ENCODE measurements at places on chromosomes 13 and 19. TPM values are rescaled to one million over a fixed set of nuclear protein-coding genes. Genes with fewer than 3 reads are reported as not detected.

Gene GJA3
- total RNA-seq = 0.60 TPM

GRCh38 chr13:76813891-76814290, 72.3 kb downstream of the KCTD12 start:
- DNase-seq = no peak

DNA sequence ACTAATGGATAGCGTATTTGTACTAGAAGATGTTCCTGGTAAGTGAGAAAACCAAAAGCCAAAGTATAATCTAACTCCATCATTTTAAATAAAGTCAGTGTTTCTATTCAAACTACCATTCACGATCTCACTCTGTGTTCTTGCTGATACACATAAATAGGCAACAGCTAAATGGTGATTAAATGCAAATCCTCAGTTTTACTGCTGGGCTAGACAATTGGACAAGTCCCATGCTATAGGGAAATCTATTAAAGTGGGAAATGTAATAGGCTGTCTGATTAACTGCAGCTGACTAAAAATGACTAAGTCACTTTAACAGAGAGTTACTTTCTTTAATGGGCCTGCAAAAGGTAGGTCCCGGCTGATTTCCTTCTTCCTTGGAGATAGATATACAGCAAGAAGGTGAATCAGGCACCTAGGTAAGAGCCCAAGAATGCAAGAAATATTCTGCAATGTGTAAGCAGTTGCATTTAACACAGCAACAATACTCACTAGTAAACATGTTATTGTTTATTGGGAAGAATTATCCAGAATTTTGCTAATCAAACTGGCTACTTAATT, 298.4 kb downstream of the SLITRK6 start:
- no peak for DNase-seq

DNA sequence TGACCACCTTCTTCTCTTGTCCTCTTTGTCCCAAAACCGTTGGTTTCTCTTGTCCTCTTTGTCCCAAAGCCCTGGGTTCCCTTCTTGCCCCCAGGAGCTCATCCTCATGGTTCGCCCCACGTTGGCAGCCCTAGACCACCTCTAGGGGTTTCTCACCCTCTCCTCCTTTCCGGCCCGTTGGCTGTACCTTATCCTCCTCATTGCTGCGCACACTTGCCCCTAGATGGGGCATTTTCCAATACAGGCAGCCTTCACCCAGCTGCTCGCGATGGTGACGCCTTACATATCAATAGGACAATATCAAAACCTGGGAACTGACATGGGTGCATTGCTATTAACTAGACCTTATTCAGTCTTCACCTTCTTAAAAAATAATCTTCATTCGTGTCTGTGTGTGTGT, 86.5 kb downstream of the IPO5 start:
- no peak for DNase-seq

Gene BRCA2
- 4.3 TPM for total RNA-seq

Gene GSX1
- total RNA-seq = not detected

DNA sequence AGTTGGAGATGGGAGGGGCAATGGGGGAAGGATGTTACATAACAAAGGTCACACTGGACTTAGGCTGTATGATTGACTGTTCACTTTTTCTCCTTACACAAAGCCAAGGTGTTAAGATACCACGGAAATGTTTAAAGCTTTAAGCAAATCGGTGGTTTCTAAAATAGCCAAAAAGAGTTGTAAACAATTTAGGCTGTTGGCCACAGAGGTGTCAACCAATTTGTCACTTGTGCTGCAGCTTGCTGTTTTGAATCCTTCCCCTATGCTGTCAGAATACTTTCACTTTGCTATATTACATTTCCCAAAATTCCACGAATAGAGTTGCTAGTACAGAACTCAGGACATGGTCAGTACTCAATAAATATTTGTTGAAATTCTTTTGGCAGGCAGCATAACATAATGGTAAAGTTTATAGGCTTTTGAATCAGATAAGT, 149.3 kb downstream of the VWA8 start:
- DNase-seq = no peak

GRCh38 chr19:47813304-47813994, 8.3 kb upstream of the CRX start:
- DNase-seq = peak; percentile 88

DNA sequence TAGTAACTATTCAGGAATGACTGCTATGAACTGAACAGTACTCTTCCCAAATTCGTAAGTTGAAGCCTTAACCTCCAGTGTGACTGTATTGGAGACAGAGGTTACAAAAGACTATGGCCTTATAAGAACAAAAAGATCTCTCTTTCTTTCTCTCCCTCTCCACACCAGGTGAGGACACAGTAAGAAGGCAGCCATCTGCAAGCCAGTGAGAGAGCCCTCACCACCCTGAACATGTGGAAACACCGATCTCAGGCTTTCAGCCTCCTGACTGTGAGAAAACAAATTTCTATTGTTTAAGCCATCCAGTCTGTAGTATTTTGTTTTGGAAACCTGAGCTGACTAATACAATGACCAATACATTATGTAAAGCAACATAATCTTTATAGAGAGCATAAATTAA, 888.9 kb downstream of the SLITRK1 start:
- DNase-seq = no peak

Gene PRRG2
- total RNA-seq = 5.1 TPM

Gene AMER2
- total RNA-seq = 0.14 TPM

GRCh38 chr13:100680131-100680530, 5.5 kb upstream of the TMTC4 start:
- no peak for DNase-seq

Gene FLT1
- 0.79 TPM for total RNA-seq

DNA sequence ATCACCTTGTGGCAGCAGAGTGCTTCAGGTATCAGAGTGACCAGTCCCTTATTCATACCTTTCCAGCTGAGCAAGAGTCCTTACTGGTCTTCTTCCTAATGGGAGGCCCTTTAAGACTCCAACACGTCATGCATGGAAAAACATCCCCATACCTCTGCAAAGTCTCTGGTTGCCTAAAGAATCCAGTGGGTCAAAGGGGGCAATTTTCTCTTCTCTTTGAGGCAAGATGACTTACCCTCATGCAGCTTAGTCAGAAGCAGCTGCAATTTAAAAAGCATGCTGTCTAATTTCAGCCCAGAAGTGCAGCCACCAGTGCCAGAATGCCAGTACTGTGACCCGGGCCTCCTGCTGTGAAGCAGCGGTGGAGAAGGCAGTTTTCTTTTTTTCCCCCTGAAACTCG, 18.7 kb downstream of the PPP5C start:
- DNase-seq = no peak

DNA sequence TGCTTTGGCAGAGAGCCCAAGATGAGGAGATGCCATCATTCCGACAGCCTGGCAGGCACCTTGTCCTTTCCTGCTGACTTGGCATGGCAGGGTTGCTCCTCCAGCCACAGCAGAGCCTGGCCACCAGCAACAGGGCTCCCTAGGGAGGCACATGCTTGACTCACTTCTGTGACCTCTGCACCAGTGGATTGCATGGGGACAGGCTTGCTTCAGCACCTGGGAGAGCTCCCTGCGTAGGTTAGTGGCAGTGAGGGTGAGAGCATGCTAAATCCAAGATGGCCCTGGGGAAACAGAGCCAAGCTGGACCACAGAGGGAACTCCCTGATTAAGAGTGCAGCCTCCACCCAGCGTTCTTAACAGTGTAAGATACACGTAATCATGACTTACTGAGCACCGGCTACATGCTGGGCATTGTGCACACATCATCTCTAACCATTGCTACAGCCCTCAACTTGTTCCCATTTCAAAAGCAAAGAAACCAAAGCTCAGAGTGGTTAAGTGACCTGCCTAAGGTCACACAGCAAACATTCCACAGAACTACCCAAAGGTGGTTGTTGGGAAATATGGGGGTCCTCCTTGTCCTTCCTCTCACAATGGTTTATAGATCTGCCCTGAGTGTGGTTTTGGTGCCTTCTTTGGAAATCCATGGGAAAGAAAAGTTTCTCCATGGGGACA, 116.6 kb upstream of the UQCRFS1 start:
- DNase-seq = no peak

Gene MEIOSIN
- not detected for total RNA-seq

Gene ZNF606
- 39.1 TPM for total RNA-seq

Gene KCNN4
- total RNA-seq = 7.7 TPM

- DNase-seq = no peak
Observed at GRCh38 chr13:74063533-74064100, 70.6 kb downstream of the KLF12 start.

DNA sequence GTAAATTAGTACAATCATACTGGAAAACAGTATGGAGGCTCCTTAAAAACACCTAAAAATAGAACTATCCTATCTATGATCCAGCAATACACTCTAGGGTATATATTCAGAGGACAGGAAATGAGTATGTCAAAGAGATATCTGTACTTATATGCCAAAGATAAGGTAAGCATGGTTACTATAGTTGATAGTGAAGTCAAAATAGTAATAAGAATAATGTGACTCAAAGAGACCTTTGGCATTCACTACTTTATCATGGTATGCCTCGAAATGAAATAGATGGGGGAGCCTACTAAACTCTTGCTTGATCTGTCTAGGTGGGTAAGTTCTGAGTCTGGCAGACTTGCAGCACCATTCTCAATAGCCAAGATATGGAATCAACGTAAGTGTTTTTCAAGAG, 30.3 kb downstream of the FXYD5 start:
- DNase-seq = no peak

- DNase-seq = no peak
Observed at GRCh38 chr19:11574689-11575088, 2.8 kb downstream of the ACP5 start.

Gene ZNF383
- 11.0 TPM for total RNA-seq

Gene WDR88
- total RNA-seq = 0.45 TPM

All from type B pancreatic cell (in vitro differentiated cells).